ENCODE measurements at places on chromosomes 5 and 9.

- no peak for DNase-seq
Observed at GRCh38 chr5:1363160-1363559, 18.3 kb upstream of the CLPTM1L start.

- DNase-seq: no peak
Observed at GRCh38 chr5:74085186-74085585, 459.2 kb downstream of the ARHGEF28 start.

DNA sequence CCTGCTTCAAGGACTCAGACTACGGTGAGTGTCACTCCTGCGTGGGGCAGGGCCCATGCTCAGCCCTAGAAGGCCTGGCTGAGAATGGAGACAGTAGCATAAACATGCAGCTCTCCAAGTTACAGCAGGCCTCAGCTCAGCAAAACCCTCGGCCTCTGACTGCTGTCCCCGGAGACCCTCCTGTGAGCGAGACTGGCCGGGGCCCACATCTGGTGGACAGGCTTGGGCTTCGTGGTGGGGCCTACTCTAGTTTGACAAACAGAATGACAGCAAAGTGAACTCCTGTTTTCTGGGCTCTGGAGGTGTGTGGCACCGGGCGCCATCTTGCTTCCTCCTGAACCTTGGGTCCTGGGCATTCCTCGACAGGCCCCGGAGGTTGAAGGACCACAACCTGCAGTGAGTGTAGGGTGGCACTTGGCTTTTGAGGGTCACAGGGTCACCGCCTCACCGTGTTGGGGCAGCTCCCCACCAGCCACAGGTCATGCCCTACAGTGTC, 97.5 kb downstream of the PHF2 start:
- no peak for DNase-seq

DNA sequence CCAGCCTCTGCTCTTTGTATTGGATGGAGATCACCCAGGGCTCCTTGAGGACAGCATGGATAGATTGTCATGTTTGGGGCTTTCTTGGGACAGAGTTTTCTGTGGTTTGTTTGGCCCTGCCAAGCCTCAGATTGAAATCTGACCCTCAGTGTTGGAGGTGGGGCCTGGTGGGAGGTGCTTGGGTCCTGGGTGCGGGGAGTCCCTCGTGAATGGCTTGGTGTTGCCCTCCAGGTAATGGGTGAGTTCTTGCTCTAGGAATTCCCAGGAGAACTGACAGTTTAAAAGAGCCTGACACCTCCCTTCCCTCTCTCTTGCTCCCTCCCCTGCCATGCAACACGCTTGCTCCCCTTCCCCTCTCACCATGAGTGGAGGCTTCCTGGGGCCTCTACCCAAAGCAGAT, 48.6 kb upstream of the OLFM1 start:
- DNase-seq: no peak

DNA sequence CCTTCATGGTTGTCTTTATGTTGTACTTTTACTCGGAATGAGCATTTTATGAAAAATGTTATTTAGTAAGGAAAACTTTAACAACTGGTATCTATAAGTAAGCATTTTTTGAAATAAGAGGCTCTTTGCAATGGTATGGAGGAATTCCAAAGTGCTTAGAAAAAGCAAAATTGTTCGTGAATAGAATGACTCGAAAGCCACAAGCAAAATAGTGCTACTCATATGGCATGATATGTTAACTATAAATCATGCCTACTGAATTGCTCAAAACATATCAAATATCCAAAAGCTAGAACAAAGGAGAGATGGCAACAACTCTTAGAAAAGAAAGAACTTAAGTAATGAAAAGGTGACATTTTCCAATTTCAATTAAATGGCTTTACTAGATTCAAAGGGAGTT, 216.3 kb downstream of the KIAA0825 start:
- no peak for DNase-seq

DNA sequence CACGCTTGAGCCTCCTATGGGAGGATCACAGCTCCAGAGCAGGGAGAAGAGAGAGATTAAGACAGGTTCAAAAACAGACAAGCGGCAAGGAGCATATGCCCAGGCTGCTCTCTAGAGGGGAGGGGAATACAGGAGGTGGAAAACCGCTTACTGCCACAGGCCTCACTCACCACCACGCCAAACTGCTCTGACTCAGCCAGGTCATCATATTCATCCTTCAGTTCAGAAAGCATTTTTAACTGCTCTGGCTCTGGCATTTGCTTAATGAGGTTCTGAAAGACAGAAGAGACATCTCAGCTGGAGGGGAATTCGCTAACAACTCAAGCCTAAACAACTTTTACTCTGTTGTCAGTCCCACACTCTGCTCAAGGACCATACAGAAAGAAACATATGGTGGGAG, 40.1 kb downstream of the PCDHGC5 start:
- DNase-seq: no peak

GRCh38 chr5:153030755-153031725, 459.4 kb upstream of the GRIA1 start:
- DNase-seq: no peak

- no peak for DNase-seq
Observed at GRCh38 chr5:173473288-173473687, 143.2 kb downstream of the BOD1 start.

DNA sequence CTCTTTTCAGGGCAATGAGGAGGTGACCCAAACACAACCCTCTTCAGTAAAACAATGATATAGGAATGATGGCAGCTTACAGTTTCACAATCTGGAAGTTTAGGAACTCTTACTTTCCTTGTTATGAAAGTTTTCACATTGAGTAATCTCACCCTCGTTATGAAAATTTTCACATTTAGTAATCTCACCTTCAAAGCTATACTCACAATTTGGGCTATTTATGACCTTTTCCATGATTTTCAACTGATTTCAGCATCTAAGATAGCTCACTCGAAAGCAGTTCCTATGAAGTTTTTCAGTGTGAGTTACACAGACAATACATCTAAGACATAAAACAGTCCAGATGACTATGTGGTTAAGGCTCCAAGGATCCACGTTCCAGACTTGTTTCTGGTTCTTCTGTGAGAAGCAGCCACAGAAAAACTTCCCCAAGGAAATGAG, 57.1 kb downstream of the FOXD1 start:
- DNase-seq: no peak

DNA sequence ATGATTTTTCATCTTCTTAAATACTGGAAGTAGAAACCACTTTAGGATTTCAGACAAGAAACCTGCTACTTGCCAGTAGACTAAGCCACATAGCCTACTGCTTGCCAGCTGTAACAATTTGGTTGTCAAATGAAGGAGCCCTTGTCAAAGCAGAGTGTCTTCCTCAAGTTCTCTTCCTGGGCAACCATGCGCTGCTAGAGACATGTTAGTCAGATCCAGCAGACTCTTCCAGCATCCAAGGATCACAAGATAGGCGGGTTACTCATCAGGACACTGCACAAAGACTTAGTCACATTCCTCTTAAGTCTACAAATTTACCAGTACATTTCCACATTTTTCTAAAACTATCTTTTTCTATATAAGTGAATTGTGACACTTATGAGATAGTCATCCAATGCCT, 24.4 kb downstream of the SKIC3 start:
- DNase-seq: no peak

- no peak for DNase-seq
Observed at GRCh38 chr5:173562451-173562850, 54.0 kb downstream of the BOD1 start.

- DNase-seq: peak; percentile 47
Observed at GRCh38 chr9:129146441-129146941, 31.6 kb downstream of the IER5L start.

DNA sequence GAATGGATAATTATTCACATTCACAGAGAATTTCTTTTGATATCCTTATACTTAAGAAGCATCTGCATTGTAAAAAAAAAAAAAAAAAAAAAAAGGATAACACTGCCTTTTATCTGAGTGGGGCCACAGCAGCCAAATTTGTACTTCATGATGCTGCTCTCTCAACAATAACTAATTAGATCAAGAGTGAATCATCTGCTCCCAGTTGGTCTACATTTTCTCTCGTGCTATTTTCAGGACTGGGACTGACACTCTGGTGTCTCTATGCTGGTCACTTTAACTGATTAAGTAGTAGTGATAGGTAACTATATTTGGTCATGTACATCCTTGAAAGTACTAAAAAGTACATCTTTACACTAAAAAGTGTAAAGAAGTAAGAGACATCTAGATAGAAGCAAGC, 90.1 kb downstream of the RFX3 start:
- no peak for DNase-seq

GRCh38 chr5:118675247-118675646, 313.1 kb downstream of the DTWD2 start:
- DNase-seq: no peak

- DNase-seq: no peak
Observed at GRCh38 chr9:112647596-112647995, 70.3 kb downstream of the INIP start.

DNA sequence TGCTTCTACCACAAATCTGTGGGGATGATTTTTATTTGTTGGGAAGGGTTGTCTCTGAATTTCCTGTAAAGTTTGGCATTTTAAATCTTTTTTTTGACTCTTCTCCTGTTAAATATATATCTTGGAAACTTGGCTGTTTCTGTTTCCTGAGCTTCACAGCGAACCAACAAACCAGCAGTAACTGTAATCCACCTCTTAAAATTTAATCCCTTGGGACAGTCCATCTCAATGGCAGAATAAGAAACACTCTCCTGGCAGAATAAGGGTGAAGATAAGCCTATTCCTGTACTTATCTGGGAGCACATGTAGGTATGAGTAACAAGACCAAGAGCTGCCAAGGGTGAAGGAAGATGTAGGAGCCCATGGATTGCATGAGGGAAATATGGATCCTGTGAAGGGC, 73.1 kb upstream of the RPS23 start:
- no peak for DNase-seq

- DNase-seq: no peak
Observed at GRCh38 chr9:75894566-75894965, 4.1 kb downstream of the PCSK5 start.

GRCh38 chr9:75185585-75186170, 97.4 kb downstream of the OSTF1 start:
- peak; percentile 30 for DNase-seq

- no peak for DNase-seq
Observed at GRCh38 chr5:172782169-172783039, 11.4 kb upstream of the DUSP1 start.

- DNase-seq: peak; percentile 61
Observed at GRCh38 chr5:150781706-150782614, 3.4 kb downstream of the SMIM3 start.

DNA sequence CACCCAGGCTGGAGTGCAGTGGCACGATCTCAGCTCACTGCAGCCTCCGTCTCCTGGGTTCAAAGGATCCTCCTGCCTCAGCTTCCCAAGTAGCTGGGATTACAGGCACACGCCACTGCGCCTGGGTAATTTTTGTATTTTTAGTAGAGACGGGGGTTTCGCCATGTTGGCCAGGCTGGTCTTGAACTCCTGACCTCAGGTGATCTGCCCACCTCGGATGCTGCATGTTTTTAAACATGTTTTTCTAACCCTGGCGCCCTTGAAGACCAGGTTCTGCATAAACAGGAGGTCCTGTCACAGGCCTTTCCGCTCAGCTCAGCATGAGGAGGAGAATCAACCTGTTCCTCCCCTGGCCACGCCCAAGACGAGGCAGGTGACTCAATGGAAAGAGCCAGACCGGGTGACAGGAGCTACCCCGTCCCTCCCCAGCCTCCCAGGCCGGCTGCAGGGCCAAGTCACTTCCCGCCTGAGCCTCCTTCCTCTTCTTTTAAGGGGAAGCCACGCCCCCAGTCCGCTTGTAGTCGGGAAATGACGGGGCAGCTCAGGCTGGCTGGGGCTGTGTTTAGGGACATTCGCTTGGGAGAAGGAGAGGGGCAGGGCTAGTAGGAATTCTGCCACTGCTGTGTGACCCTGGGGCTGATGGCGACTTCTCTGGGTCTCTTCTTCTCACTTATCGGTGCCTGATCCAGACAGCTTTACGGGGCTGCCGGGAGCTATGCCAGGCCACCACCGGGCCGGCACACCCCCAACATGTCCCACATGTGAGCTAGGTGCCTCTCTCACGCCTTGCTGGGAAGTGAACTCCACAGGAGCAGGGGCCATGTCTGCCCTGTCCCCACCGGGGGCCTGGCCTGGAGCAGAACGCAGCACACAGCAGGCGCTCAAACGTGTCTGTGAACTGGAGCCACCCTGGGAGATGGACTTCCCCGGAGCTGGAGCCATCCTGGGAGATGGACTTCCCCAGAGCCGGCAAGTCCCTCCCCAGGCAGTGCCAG, 6.1 kb downstream of the NOTCH1 start:
- DNase-seq: peak; percentile 86

DNA sequence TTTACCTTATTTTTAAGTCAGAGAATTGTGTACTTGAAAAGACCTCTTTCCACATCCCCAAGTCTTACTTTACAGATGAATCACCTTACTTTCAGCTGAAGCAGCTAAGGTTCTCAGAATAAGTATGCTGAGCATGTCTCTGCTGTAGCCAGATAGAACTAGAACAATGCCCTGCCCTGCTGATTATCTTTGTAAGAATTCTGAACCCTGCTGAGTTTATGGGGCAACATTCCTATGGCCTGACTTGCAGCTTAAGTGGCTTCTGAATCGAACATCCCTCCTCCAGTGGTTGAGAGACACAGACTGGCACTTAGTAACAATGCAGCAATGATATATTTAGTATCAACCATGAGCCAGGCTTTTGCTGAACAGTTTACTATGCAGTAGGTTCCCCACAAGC, 592.0 kb upstream of the WWC1 start:
- no peak for DNase-seq

DNA sequence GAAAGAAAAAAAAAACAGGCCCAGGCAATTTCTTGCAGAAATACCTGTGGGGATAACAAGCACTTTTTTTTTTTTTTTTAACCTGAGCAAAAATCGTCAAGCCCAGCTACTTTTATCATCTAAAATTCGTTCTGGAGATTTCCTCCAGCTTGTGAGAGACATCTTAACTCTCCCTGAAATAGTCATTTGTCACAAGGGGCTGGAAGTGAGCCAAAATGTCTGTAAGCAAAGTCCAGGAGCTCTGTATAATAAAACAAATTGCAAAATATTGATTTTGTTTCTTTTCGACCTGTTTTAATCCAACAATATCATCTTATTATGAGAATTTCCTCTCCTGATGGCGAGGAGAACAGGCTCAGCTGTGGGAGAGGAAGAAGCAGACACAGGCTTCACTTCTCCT, 168.4 kb downstream of the TTLL11 start:
- DNase-seq: peak; percentile 52

DNA sequence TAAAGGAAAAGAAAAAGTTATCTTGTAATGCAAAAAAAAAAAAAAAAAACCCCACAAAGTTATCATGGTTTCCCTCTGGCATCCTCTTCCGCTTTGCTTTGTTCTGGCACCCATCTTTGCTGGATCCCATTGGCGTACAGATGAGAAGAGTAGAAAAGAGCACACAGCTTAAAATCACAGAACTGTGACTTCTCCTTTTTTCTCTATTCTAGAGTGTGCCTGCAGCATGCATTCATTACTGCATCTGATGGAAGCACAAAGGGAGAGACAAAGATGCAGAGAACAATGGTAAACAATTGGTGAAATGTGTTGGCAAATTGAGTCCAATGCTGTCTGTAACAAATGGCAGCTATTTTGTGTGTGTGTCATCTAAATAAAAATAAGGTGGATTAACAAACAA, 440.8 kb upstream of the PIK3R1 start:
- DNase-seq: peak; percentile 53
